ENCODE measurements at places on chromosomes 3 and 15. TPM values are rescaled to one million over a fixed set of nuclear protein-coding genes. Genes with fewer than 3 reads are reported as not detected.

DNA sequence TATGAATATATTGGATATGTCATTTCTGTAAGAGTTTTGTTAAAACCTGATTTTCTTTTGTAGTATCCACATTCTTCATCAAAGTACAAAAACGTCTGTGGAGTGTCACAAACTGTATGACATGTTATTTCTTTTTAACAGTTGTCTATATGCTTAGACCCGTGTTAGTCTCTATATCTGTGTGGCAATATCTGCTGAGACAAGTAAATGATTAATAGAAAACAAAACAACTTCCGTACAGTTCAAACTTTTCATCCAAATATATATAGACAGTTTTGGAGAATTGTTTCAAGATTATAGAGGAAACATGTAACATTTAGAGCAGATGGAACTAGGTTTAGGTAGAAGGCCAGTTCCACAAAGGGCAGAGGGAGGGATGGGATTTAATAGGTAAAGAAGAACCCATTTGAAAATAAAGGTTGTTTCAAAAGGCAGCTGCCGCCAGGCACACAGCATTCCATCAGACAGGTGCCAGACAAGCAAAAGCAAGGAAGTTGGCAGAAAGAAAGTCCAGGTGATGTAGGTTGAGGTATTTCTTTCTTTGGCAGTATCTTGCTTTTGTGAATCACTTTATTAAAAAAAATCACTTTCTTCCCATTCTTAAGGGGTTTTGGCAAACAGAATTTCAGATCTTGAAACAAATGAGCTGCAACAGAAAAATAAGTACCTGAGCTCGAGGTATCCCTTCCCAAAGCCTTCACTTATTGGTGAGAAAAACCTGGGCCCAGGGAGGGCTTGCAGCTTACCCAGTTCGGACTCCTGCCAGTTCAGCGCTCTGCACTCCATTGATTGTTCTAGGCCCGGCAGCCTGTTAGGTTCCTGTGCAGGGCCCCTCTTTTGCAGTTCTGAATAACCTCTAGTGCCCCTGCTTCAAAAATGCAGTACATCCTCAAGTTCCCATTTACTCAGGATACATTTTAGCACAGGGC is 49.0 kb downstream of the LRRN1 start:
- no peak for DNase-seq

- no peak for DNase-seq
Observed at GRCh38 chr15:65956899-65957298, 87.6 kb downstream of the RAB11A start.

DNA sequence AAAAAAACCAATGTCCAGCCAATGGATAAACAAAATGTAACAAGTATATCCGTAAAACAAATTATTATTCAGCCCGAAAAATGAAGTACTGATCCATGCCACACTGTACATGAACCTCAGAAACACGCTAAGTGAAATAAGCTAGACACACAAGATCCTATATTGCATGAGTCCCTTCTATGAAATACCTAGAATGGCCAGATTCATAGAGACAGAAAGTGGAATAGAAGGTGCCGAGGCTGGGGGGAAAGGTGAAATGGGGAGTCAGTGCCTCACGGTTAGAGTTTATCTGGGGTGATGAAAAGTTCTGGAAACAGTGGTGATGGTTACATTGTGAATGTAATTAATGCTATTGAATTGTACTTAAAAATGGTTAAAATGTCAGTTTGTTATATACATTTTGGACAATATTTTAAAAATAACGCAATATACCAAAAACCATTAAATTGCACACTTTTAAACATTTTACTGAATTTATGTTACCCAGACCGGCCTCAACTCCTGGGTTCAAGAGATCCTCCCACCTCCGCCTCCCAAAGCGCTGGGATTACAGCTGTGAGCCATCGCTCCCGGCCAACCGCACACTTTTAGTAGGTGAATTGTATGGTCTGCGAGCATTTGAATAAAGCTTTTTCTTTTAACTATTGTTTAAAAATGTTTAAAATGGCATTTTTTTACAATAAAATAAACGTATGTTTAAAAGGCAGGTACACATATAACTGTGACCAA is 2.1 kb downstream of the RNF168 start:
- DNase-seq = no peak

DNA sequence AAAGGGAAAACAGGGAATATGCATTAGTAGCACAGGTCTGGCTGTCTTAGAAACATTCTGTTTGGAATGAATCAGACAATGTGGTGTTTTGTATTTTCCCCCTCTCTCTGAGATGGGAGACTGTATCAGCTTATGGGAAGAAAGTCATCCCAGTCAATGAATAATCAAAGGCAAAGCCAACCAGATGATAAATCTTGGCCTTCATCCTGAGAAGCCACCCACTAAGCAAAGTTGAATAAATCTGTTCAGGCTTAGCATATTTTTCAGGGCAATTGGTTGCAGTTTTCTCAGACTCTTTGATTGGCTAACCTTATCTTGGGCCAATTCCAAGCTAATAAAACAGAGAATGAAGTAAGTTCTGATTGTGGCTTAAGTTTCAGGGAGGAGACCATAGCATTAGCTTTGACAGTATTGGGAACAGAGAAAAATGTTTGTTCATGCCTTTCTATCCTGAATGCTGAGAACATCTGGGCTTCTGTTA is 63.6 kb upstream of the ARL8B start:
- DNase-seq = peak; percentile 87

- no peak for DNase-seq
Observed at GRCh38 chr3:9214185-9214584, 35.3 kb downstream of the SRGAP3 start.

DNA sequence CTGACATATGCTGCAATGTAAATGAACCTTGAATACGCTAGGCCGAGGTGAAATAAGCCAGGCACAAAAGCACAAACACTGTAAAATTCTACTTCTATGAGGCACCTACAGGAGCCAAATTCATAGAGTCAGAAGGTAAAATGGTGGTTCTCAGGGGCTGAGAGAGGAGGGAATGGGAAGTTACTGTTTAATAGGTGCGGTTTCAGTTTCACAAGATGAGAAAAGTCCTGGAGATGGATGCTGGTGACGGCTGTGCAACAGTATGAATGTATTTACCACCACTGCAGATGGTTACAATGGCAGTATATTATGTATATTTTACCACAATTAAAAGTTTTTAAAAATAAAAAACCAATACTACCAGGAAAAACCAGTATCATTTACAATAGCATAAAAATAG is 4.0 kb downstream of the TNK2 start:
- DNase-seq = no peak

- DNase-seq = no peak
Observed at GRCh38 chr3:181987736-181988135, 276.0 kb downstream of the SOX2 start.

GRCh38 chr3:196966526-196967401 is 1.9 kb downstream of the PIGZ start:
- peak; percentile 21 for DNase-seq

- DNase-seq = no peak
Observed at GRCh38 chr3:75012791-75013331, 398.4 kb upstream of the CNTN3 start.

DNA sequence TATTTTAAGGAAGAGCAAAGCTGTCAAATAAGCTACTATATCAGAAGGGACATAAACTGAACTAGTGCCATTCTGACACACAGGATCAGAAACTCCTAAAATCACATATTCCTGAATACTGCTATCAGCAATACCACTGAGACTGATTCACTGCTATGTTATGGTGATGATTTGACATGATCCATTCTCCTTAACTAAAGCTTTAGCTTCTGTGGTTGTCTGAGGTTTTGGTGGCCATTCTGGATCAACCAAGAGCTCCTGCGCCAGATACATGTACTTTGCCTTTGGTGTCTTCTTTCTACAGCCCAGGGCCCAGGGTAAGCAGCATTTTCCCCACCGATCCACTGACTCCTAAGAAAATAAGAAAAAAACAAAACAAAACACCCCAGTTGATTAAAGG is 6.7 kb upstream of the GP5 start:
- no peak for DNase-seq

DNA sequence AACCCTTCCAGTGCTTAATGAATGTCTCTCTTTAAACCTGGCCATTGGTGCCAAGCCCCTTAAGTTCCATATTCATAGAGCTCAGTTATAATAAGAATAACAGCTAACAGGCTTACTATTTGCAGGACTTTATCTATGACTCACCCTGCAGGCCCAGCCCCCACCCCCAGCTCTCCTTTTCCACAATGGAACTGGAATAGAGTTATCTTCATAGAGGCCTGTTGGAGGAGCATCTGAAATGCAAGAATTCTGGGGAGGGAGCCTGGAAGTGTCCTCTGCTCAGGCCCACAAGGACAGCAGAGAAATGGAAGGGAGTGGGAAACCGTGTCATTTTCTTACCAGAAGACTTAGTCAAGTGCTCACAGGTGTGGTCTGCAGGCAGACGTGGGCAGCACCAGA is 52.8 kb downstream of the SEMA5B start:
- DNase-seq = peak; percentile 88

DNA sequence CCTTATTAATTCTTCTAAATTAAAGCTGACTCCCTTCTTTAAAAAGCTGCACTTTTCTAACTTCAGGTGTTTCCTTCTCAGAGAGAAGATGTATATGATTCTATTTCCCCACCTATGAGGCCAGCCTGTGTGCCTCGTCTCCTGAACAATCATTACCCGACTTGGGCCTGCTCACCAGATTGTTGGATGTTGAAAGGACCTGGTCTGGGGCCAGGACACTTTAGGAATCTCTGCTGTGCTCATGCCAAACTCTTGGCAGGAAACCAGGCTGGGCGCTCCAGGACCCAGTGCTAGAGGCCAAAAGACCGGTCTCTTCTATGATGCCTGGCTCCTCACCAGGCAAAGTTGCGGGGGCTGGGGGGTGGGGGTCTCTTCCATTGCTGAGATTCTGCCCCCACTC is 16.9 kb upstream of the LRRC31 start:
- DNase-seq = no peak

DNA sequence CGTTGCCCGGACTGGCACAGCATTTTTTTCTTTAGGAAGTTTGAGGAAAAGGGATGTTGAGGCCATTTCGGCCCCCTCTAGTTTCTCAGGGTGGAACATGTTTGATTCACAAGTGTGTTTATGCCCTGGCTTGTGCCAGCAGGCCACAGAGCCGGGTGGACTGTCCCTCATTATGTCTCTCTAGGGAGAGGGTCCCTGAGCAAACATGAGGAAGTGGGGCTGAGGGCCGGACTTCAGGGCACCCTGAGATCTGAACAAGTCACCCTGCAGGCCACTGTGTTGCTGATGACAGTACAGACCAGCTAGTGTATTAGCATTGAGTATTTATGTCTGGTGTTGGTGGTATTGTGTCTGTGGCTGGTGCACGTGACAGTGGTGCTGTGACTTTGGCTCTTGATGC is 34.9 kb downstream of the RNU5B-1 start:
- no peak for DNase-seq

DNA sequence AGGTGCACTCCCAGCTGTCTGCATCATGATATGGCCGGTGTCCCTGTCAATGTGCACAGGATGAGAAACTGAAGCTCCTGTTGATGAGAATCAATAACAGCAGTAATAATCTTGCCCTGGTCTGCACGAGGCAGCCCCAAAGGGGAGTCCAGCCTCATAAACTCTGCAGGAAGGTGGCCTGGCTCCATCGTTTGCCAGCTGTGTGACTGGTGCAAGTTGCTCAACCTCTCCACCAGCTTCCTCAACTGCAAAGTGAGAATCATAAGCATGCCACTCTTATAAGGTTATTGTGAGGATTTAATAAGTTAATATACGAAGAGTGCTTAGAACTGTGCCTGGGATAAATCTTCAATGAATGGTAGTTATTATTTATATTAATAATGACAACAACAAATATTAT is 203.4 kb upstream of the HES1 start:
- DNase-seq = no peak

DNA sequence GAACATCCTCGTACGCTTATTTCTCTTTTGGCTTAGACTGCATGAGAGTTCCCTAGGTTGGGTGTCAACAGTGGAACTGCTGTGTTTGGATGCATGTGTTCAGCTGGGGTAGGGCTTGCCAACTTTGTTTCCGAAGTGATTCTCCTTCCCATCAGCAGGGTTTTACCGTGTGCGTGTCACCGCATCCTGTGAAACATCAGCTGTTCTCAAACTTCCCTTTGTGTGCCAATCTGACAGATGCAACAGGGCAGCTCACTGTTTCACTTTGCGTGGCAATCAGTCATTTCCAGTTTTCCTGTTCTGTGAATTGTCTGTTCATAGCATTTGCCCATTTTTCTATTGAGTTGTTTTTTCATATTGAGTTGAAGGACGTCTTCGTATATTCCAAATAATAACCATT is 218.8 kb downstream of the VPS13C start:
- no peak for DNase-seq

DNA sequence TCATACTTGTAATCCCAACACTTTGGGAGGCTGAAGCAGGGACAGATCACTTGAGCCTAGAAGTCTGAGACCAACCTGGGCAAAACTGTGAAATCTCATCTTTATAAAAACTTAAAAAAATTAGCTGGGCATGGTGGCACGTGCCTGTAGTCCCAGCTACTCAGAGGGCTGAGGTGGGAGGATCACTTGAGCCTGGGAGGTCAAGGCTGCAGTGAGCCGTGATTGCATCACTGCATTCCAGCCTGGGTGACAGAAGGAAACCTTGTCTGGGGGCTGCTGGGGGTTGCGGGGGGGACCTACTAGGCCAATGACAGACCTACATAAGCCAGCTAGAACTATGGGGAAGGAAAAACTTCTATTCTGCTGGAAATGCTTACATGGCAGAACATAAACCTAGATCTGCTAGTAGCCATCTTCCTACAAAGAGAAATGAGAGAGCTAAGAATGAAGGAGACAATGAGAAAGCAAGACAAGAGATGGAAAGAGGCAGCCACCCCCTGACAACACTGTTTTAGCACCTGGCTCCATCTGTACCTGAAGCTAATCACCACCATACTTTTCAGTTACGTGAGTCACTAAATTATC is 23.9 kb downstream of the FOXP1 start:
- DNase-seq = no peak

DNA sequence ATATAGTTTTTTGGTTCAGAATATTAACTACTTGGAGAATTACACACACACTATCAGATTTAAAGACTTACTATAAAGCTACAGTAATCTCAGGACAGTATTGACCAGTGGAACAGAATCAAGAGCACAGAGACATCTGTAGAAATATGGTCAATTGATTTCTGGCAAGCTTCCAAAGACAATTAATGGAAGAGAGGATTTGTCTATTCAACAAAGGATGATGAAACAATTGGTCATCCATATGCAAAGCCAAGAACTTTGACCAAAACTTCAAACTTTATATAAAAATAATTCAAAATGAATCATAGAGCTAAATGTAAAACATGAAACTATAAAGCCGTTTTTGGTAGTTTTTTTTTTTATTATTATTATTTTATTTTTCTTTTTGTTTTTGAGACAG is 29.8 kb upstream of the MB21D2 start:
- DNase-seq = no peak

- peak; percentile 83 for DNase-seq
Observed at GRCh38 chr3:124783696-124784095, 53.4 kb downstream of the UMPS start.

Gene GPR149
- not detected for total RNA-seq

Gene LRRK1
- total RNA-seq = 15.2 TPM

Gene SH2D7
- not detected for total RNA-seq

Gene BRK1
- total RNA-seq = 113 TPM

Gene POTEB2
- not detected for total RNA-seq

Gene MORC1
- total RNA-seq = not detected

Gene NR1I2
- not detected for total RNA-seq

Measured in osteoblast (primary cell).